Stimulated activated CD8-positive, alpha-beta memory T cell treated with anti-CD3 and anti-CD28 coated beads, Interleukin-7, amount 100 ng/mL, for 1 hour (primary cell): ENCODE measurements at places on chromosomes 5 and 9.

DNA sequence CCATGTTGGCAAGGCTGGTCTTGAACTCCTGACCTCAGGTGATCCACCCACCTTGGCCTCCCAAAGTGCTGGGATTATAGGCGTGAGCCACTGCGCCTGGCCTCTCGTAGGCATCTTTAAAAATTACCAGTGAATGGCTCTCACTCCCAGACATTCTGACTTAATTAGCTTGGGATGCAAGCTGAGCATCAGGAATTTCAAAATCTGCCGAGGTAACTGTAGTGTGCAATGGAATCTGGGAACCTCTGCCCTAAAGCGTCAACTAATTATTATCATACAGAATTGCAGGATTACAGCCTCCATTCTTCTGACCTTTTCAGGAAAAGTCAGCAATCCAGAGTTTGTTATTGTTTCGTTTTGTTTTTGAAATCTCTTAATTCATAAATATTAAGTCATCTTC is 213.4 kb upstream of the DMAC1 start:
- no peak for DNase-seq

DNA sequence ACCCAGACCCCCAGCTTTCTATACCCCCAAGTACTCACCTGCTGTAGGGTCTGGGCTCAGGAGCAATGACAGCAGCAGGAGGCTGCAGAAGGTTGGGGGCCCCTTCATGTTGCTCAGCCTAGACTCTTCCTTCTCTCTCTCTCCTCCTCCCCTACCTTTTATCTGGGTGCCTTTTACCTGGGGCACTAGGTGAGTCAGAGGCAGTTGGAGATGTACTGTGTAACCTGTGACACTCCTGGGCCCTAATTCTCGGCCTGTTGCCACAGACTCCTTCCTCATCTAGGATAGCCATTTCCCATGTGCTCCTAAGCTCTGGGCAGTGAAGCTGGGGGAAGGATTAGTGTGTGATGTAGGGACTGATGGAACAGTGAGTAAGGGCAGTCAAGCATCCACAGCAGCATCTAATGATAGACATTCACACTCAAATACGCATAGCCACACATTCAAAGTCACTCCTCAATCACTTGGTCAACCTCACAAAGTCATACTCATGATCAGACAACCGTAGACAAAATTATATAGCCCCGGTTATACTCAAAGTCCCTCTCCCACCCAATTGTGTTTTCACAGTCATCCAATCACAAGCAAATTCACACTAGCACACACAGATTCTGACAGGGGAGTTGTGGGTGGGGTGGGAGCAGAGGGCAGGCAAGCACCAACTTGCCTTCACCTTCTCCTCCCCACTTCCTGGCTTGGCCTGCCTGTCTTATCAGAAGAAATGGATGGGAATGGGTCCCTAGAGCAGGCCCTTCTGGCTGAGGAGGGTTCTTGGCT is at the start of gene CCL27:
CCL27 (minus strand) TSS at position 132 of the 777 bp plus-strand sequence; CDS start at position 108, 24 bp downstream.
- DNase-seq = no peak

GRCh38 chr5:21680196-21680595 is 1172.9 kb downstream of the CDH12 start:
- DNase-seq = no peak

DNA sequence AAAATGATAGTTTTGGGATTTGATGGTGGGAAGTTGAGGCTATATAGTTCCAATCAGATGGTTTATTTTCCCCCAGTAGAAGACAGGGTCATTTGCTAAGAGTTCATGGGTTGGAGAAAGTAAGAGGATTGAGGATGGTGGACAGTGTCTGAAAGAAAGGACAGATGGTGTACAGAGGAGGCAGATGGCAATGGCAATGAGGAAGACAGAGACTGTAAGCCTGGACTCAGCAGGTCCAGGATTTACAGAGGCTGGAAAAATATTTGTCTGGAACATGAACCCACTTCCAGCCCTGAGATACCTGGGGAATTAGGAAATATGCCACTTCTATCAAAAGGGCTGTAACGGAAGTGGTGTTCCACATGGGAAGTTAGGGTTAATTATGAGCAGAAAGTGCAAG is 84.5 kb downstream of the PCSK1 start:
- DNase-seq = no peak

- no peak for DNase-seq
Measured at GRCh38 chr5:124454081-124454480, 292.4 kb downstream of the ZNF608 start.

DNA sequence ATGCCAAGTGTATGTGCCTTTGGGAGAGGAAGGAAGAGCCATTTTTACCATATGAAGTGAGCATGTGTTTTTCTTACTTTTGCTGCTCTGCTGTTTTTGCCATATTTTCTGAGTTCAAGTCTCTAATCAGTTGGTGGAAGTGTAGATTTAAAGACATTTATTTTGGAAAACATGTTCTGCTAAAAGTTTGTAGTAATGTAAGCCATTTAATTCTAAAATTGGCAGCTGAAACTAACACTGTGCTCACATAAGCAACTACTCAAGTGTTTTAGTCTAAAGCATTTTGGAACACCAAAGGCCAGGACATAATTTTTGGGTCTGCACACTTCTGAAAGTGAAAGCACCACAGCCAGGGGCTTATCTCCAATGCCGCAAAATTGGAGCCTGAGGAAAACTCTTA is 363.4 kb upstream of the ZNF608 start:
- no peak for DNase-seq

DNA sequence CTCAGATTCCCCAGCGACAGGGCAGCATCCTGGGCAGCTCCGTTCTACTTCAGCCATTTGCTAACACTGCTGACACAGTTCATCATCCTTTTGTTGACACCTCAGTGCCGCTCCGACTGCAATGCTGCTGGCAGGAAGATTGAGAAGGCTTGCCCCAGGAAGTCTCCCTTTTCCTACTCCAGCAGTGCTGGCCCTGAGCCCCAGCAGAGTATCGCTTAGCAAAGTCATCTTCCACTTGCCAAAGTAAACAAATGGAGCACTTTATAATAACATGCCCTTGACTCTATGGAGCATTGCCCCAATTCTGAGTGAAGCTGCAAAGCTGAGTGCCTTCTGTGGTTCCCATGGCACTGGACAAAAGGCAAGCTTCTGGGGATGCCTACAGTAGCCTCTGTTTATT is 32.2 kb downstream of the PRLR start:
- DNase-seq = no peak

GRCh38 chr5:88881571-88881971 is 1.4 kb downstream of the MEF2C start:
- DNase-seq = no peak

DNA sequence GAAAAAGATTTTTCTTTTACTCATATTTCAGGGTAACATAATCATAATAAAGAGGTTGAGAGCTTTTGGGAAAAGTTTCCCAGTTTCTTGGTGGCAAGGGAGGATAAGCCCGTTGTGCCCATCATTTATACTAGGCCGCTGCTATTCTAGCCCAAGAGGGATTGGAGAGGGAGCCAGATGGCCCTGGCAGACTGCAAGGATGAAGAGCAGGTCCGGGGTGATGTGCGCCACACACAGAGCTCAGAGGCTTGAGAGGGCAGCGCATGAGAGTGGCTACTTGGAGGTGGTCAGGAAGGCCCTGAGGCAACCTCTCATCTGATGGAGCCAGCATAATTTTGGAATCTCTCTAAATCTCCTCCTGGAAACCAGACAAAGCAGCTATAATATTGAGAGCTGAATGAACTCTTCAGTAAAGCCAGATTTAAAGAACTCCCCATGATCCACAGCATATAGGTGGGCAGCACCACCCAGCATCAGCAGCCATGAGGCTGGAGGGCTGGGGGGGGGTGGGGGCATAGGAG is 110.1 kb downstream of the MED27 start:
- no peak for DNase-seq
